ENCODE measurements at places on chromosomes 2 and 18. TPM values are rescaled to one million over a fixed set of nuclear protein-coding genes. Genes with fewer than 3 reads are reported as not detected.
A peak's percentile ranks its signal among the peaks of the same experiment; 100 is the strongest.

DNA sequence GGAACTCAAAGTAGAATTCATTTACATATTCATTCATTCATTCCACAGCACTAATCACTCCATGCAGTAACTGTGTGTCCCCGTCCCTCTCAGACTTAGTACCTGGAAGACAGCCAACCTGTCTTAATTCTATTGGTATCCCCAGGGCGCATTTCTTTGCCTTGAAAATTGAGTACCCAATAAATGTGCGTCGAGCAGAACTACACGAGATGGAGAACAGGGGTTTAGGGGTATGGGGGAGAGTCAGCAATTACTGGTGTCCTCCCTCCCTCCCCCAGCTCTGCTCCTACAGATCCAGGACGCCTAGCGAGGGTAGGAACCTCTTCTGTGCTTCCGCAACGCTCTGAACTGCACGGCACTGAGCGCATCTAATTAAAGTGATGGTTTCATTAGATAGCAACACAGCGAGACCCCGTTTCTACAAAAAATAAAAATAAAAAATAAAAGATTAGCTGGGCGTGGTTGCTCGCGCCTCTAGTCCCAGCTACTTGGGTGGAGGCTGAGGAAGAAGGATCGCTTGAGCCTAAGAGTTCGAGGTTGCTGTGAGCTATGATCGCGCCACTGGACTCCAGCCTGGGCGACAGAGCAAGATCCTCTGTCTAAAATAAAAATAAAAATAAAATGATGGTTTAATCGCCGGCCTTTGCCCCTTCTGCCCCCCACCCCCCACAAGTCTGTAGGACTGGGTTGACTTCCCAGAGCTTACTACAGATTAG is 614 bp upstream of the FKBP1B start:
- DNase-seq, result no peak

Gene UGT1A10
- not detected for total RNA-seq

Gene HPCAL1
- total RNA-seq, result 40.8 TPM

- DNase-seq, result no peak
Observed at GRCh38 chr2:135103843-135104242, 51.8 kb downstream of the RAB3GAP1 start.

Gene ADGRF3
- 0.18 TPM for total RNA-seq

DNA sequence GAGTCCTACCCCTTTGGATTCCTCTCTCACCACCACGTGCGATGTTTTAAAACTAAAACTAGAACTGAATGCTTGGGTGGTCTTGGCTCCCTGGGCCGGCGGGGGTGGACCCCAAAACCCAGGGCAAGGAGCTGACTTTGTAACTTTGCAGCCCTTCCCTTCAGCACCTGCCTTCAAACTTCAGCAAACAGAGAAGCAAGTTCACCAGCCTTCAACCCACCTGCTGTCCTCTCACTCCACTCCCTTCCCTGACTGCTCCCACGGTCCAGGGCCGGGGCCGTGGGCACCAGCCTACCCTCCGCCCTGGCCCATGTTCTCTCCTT is 54.5 kb downstream of the COL6A3 start:
- no peak for DNase-seq

Gene SCYGR4
- not detected for total RNA-seq

Gene HAAO
- 2.7 TPM for total RNA-seq

GRCh38 chr2:226796012-226796839 is 3.4 kb downstream of the IRS1 start:
- no peak for DNase-seq

Gene USP40
- 26.1 TPM for total RNA-seq

DNA sequence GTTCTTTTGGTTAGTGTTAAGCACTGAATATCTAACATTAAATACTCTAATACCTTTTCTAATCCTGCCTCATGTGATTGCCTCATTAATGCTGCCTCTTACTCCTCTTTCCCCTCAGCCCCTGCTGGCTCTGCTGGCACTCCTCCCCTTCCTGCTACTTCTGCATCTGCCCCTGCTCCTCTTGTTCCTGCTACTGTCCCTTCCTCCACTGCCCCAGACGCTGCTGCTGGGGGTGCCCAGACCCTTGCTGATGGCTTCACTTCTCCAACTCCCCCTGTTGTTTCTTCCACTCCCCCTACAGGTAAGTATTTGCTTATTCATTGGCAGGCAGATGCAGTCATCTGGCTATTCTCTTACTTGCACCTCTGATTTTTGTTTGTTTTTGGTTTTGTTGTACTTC is 68.5 kb downstream of the ABI2 start:
- DNase-seq, result peak; percentile 25

Gene SP100
- 7.3 TPM for total RNA-seq

- DNase-seq, result no peak
Observed at GRCh38 chr2:67159929-67160328, 237.2 kb upstream of the ETAA1 start.

DNA sequence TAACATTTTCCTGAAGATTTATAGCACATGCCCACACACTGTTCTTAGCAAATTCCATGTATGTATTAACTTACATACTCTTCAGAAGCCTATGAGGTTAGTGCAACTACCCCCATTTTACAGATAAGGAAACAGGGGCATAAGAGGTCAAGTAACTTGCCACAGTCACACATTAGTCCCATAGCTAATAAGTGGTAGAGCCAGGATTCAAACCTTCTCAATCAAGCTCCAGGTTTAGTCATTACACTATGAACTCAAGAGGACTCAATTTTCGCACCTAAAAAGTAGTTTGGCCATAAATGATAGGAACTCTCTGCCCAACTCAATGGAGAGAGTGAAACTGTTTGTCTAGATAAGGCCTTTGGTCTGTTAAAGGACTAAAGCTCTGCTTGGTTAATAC is 9.7 kb upstream of the RIF1 start:
- DNase-seq, result no peak

DNA sequence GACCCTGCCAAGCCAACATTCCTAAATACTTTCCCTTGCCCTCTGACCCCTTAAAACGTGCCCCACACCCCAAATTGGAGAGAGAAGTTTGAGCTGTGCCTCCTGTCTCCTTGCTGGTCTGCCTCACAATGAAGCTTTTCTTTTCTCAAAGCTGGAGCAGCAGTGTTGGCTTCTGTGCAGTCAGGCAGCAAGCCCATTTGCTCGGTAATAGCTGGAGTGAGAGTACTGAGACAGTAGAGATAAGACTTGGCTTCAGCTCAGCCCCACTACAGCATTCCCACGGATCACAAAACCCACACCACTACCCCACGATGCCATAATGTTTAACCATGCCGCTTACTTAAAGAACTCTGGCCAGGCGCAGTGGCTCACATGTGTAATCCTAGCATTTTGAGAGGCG is 73.0 kb downstream of the NCAPH start:
- DNase-seq, result peak; percentile 52

Gene RGPD3
- total RNA-seq, result 0.82 TPM

Gene MLPH
- 1.2 TPM for total RNA-seq

GRCh38 chr2:10171006-10171800 is 48.7 kb downstream of the RRM2 start:
- DNase-seq, result no peak

DNA sequence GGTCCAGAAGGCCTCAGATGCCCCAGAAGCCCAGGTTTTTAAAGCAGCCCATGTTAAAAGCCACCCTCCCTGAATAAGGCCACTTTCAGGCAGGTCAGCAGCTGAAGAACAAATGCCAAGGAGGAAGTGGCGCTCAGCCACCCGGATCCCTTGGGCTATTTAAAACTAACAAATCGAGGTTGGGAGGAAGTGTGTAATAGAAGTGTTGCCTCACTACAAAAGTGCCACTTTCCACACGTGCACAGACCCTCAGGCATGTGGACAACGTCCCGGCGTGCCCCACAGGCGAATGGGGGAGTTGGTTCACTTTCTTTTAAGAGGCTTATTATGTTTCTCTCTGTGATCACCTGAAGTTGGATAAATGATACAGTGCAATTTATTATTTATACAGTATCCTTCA is 173.8 kb upstream of the SALL3 start:
- no peak for DNase-seq

DNA sequence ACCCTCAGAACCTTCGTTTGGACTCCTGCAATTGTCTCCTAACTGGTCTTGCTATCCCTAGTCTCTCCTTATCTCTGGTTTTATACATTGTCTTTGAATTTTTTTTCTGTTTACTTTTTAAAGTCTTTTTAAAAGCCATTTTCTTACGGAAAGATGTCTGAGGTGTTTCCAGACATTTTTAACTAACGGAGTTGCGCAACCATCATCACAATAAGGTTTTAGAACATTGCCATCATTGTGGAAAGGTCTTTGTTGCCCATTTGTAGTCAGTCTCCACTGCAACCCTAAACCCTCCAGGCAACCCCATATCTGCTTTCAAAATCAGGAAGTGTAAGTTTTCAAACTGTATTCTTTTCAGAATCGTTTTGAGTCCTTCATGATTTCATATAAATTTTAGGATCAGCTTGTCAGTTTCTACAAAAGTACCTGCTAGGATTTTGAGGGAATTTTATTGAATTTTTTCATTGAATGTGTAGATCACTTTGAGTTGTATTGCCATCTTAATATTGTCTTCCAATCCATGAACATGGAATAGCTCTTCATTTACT is 46.3 kb downstream of the ANKRD12 start:
- no peak for DNase-seq

- no peak for DNase-seq
Observed at GRCh38 chr2:57890464-57890863, 156.1 kb upstream of the VRK2 start.

Measured in cerebellum (tissue), 4 donors.